ENCODE measurements at places on chromosomes 4 and X.

DNA sequence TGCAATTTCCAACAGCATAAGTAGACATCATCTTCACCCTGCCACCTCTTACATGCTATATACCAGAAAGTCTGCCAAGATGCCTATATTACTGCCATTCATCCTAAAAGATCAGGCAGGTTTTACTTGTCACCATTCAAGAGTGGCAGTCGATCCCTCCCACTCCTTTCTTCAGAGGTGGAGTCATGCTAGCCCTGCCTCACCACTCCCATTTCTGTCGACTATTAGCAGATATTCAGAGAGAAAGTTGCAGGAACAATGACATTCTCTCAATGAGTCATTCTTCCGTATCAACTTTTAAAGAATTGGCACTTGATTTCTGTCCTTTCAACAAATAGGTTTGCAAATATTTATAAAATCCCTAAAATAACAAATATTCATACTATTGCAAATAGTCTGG is 1060.1 kb downstream of the ADGRL3 start:
- H3K4me1 ChIP-seq: no peaks in the 10 kb centered on the region
- H3K4me3 ChIP-seq: no peak overlapping the region
- H3K27me3 ChIP-seq: no peaks in the 10 kb centered on the region
- H3K36me3 ChIP-seq: no peaks in the 10 kb centered on the region

DNA sequence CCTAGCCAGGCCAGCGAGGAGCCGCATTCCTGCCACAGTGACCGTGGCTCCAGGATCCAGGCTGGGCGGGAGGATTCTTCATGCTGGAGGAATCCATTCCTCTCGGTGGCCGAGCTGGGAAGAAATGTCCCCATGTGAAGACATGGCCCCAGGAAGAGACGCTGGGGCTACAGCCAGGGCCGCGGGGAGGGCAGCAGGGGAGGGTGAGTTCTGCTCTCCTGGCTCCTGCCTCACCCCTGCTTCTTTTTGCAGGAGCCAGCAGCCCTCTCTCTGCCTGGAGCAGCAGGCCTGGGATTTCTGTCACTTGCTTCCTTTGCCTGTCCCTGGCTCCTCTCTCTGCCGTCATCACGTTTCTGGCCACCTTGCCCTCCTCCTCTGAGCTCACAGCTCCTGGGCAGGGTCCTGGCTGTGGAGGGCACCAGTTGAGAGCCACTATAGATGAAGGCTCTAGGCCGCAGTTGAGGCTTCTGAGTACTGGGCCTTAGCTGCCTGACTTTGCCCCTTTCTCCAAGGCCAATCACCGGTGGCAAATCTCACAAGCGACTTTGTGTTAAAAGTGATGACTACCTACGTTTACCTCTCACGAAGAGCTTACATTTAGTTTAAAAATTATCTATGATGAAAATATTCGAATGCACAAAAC is 48.3 kb downstream of the ENPP6 start:
- peaks cover 86% of the 10 kb centered on the region for H3K27me3 ChIP-seq
- no peak overlapping the region for H3K4me3 ChIP-seq
- H3K27ac ChIP-seq: peak overlapping the region; percentile 11
- no peak for DNase-seq
- H3K4me1 ChIP-seq: peaks cover 9% of the 10 kb centered on the region

- no peaks in the 10 kb centered on the region for H3K36me3 ChIP-seq
- no peaks in the 10 kb centered on the region for H3K4me1 ChIP-seq
- no peaks in the 10 kb centered on the region for H3K27me3 ChIP-seq
- DNase-seq: no peak
- H3K4me3 ChIP-seq: no peak overlapping the region
Observed at GRCh38 chr4:187302457-187303150, 578.9 kb upstream of the FAT1 start.

DNA sequence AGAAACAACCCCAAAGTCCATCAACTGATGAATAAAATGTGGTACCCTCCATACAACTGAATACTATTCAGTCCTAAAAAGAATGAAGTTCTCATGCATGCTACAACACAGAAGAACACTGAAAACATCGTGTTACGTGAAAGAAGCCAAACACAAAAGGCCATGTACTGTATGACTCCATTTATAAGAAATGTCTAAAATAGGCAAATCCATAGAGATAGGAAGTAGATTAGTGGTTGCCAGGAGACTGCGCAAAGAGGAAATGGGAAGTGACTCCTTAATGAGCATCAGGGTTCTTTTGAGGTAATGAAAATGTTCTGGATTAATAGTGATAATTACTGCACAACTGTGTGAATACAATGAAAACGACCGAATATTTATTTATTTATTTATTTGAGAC is 23.4 kb downstream of the FBXW7 start:
- no peaks in the 10 kb centered on the region for H3K27me3 ChIP-seq
- DNase-seq: no peak
- no peak overlapping the region for H3K27ac ChIP-seq
- H3K4me1 ChIP-seq: peaks cover 22% of the 10 kb centered on the region
- peaks cover 1% of the 10 kb centered on the region for H3K36me3 ChIP-seq
